ENCODE measurements at places on chromosomes 6 and 20.

DNA sequence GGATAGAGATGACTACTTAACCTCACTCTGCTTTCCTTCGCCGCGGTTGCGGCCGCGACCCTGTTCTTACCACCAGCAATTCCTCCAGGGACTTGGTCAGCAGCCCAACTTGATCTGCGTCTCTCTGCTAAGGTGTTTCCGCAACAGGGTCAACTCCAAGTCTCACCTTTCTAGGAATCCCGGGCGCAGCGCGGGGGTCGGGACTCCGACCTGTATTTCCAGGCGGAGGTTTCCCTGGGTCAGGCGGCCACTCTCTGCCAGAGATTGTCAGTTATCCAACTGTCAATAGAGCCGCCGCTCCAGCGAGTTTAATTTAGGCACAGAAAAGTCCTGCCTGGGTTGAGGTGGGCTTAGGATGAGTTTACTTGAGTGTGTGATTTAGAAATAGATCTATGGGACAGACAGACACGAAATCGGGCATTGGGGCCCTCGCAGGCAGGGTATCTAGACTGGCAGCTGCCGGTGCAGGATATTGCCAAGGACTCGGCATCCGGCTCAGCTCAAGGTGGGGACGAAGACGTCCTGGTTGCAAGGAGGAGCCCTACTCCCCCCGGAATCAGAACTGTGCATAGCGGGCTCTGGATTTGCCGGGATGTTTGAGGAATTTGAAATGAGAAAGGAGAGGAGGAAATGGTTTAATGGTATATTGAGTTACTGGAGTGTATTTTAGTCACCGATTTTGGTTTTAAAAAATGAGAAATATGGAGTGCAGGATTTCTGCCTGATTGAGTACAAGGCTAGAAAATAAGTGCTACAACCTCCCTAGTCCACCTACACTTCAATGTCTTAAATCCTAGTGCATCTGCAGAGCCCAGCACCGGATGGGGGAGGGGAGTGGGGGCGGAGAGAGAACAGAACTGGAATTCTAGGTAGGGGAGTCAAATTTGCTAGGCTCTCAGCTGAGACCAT is 23.7 kb downstream of the POM121L2 start:
- DNase-seq = no peak

GRCh38 chr20:36085686-36086267 is 68.8 kb upstream of the EPB41L1 start:
- DNase-seq = no peak

- no peak for DNase-seq
These were observed 46.7 kb upstream of the ISM1 start for GRCh38 chr20:13174402-13174801.

- no peak for DNase-seq
These were observed 7.2 kb downstream of the ZBTB2 start for GRCh38 chr6:151384151-151384550.

GRCh38 chr20:34047917-34048316 is 54.2 kb downstream of the RALY start:
- no peak for DNase-seq

GRCh38 chr6:144292372-144292771 is 7.2 kb downstream of the UTRN start:
- no peak for DNase-seq

DNA sequence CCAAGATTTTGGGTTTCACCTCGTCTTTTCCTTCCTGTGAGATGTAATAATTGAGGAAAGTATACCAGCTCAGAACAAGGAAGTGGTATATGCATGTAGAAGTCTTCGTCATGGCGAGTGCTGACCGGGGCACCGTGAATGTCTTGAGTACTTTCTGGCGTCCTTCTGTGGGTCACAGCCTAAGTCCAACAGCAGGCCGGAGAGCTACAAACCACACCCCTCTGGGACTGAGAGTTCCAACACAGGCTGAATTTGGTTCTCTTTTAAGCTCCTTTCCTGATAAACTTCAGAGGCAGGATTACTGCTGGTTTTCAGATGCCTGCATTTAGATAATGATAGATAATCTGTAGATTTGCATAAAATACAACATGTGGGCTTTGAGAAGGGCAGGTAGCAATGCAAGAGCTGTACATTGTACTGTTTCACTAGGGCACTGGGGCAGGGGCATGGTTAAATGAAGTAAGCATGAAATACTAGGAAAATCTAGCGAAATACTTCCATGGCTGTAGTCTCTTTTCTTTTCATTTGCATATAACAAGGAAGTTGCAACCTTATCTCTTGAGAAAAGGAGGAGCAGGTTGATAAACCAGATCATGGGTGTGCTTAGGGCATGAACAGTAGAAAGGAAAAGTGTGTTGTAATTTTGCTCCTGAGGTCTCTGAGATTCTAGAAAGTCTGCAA is at the start of gene ADTRP:
Gene ADTRP, minus strand, starts transcription at position 156 of the 681 bp plus-strand sequence. Its CDS starts 44 bp downstream, at position 112.
- DNase-seq = no peak

DNA sequence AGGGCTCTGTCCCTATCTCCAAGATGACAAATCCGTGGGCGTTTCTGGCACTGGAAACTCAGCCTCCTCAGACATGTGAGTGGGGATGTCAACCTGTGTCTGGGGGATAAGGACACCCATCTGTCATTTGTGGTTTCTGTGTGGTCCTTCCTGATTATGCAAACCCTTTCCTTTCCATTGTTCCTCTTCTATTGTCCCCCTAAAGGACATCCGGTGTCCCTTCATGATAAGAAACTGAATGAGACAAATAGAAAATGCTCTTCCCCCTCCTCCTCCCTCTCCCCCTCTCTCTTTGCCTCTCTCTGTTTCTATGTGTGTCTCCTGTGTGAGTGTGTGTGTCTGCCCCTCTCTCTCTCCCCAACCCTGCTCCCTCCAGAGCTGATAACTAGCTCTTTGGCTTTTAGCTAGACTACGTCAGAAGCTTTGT is 11.5 kb upstream of the GLP1R start:
- DNase-seq = no peak

DNA sequence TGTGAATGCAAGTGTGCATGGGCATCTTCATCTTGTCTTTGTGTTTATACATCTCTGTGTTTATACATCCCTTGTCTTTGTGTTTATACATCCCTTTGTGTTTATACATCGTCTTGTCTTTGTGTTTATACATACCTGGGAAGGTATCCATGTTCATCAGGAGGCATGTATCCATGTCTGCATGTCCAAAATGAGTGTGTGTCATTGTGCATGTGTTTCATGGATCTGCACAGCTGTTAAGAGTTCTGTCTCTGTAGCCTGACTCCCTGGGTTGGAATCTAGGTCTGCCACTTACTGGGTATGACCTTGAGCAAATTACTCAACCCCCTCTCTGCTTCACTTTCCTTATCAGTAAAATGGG is 50.1 kb upstream of the SIRPA start:
- DNase-seq = no peak

DNA sequence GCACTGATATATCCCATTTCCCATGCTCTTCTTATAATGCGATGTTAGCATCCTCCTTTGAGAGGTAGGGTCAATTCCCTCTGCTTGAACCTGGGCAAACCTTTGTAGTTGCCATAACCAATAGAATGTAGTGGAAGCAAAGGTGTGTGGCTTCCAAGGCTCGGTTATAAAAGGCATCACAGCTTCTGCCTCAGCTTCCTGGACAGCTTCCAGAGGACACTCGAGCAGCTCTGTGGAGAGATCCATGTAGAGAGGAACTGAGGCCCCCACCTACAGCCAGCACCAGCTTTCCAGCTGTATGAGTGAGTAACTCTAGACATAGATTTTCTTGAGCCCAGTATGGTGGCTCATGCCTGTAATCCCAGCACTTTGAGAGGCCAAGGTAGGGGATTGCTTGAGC is 36.7 kb downstream of the FGD2 start:
- no peak for DNase-seq

GRCh38 chr20:39019805-39020325 is 57.7 kb downstream of the DHX35 start:
- no peak for DNase-seq

DNA sequence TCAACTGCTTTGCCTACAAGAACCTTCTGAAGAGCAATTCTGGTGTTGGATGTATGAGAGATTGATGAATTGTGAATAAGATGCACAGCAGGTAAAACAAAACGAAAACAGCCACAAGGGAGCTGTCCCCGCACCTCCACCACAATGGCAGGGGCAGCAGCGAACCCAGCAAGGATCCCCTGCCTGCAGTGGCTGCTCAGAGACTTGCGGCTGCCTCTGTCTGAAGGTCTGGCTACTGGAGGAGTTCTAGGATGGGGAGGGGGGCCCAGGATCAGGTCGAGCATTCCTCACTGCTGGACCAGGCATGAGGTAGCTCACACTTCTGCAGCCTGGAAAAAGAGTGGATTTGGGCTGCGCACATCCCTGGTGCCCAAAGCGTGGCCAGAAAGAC is 523.5 kb downstream of the CDH26 start:
- DNase-seq = no peak

DNA sequence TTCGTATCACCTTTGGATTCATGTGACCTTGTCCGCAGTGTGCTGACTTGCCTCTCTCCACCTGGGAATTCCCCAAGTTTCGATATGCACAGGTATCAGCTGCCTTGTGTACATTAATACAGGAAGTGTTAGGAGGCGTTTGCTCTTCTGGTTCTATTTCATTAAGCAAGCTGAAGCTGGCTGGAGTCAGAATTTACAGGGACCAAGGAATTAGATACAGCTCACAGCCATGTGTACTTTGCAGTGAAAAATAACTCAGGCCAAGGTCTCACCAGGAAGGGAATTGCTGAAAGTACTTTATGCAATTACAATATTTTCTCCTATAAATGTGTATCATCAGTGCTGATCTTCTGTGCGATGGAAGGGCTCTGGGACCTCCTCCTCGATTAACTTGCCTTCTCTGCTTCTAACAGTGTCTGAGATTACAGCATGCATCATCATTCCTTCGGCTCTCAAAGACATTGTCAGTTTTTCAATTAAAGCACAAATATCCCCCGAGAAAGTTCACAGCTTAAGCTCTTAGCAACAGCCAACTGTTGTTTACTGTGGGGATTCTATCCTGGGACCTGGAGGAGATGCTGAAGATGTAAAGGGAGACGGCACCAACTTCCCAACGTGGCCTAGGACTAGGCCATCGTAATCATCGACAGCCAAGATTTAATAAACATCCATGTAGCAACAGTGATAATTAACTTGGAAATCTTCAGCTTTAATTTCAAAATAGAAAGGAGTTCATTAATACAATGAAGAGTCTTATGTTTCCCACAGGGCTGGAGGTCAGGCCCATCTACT is 13.8 kb upstream of the TIAM2 start:
- no peak for DNase-seq

DNA sequence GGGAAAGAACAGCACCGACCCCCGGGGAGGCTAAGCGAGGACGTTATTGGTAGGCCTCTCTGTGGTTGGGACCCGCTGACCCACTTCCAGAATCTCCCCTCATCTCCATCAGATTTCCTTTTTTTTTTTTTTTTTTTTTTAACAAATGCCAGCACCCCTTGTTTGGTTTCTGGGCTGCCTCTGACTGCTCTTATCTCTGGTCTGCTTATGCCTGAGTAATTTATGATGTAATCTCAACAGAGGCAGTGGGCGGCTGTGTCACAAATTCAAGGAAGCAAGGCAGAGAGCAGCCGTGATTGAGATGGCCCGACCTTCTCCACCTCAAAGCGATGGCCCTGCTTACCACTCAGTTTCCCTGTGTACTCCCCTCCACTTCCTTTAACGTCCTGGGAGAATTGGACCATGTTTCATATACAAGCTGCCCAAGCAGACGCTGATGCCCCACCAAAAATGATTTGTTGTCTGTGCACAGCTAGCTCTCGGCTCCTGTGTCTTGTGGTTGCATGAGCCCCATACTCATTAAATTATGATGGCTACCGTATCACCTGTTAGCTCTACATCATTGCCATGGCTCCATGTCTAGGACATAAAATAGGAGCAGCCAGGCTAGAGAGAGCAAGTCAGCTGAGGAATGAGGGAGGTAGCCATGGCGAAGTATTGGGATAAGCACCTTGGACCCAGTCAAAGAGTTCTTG is 98.1 kb downstream of the ZNF217 start:
- DNase-seq = no peak

GRCh38 chr6:100115407-100116101 is 121.5 kb upstream of the MCHR2 start:
- no peak for DNase-seq

GRCh38 chr20:3787324-3788014 is 929 bp upstream of the CENPB start:
- no peak for DNase-seq

DNA sequence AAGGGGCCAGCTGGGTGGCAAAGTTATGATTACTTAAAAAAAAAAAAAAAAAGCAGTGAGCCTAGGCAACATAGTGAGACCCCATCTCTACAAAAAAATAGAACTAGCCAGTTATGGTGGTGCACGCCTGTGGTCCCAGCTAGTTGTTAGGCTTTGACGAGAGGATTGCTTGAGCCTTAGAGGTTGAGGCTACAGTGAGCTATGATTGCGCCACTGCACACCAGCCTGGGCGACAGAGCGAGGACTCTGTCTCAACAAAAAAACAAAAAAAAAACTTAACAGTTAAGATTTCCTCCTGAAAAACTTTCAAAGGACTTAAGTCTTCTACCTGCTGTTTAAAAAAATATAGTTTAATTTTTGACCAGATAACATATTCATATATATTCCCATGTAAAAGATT is 2.4 kb downstream of the GTSF1L start:
- DNase-seq = no peak

- DNase-seq = no peak
These were observed 457.1 kb downstream of the HACE1 start for GRCh38 chr6:104402572-104402971.

GRCh38 chr6:144266091-144266649 is 19.0 kb upstream of the UTRN start:
- DNase-seq = no peak

DNA sequence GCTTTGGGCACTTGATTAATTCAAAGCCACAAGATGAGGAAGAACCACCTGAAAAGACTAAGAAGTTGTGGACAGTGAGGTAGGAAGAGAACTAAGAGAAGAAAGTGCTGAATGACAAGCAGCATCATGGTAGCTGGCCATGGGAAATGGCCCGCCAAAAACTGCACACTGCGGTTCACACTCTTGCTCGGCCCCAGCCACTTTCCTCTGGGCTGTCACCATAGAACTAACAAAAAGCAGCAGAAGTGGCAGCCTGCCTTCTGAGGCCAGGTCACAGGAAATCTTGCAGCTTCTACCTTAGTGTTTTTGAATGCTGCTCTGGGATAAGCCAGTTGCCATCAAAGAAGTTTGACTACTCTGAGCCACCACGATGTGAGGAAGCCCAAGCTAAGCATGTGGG is 34.8 kb upstream of the ZNFX1 start:
- no peak for DNase-seq

DNA sequence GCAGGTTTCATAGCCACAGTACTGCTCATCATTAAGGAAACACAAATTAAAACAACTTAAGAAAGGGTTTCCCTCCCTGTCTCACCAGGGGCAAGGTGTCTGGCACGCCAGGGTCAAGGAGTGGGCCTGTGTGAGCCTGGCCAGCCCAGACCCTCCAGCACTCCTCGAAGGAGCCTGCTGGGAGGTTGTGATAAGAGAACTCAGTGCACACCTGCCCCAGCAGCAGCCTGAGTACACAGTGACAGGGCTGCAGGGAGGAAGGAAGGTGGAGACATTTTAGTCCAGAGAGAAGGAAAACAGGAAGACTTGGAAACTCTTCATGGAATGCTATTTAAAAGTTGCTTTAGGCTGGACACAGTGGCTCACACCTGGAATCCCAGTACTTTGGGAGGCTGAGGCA is 14.1 kb downstream of the NINL start:
- DNase-seq = no peak

- DNase-seq = no peak
These were observed 264.5 kb downstream of the KIF16B start for GRCh38 chr20:16308754-16309153.

GRCh38 chr6:148892247-148892646 is 145.4 kb downstream of the UST start:
- no peak for DNase-seq
